ENCODE measurements at places on chromosomes 16 and 17. TPM values are rescaled to one million over a fixed set of nuclear protein-coding genes. Genes with fewer than 3 reads are reported as not detected.

The GRIN2A gene
- total RNA-seq = not detected

The LRRC37A gene
- 2.3 TPM for total RNA-seq

The PDILT gene
- not detected for total RNA-seq

The RNF166 gene
- 7.8 TPM for total RNA-seq

The TP53TG3C gene
- total RNA-seq = not detected

The HOXB4 gene
- 0.03 TPM for total RNA-seq

The CCL23 gene
- total RNA-seq = not detected

The CPHXL2 gene
- not detected for total RNA-seq

The NPIPB6 gene
- 0.58 TPM for total RNA-seq

The GLIS2 gene
- 5.3 TPM for total RNA-seq

The CHTF18 gene
- 41.4 TPM for total RNA-seq

The CDR2L gene
- total RNA-seq = 9.7 TPM

The SOX9 gene
- total RNA-seq = 50.5 TPM

The KRTAP1-5 gene
- total RNA-seq = not detected

The C17orf67 gene
- 0.95 TPM for total RNA-seq

The ERI2 gene
- 22.5 TPM for total RNA-seq

The IGF2BP1 gene
- 0.03 TPM for total RNA-seq

The KRTAP9-2 gene
- total RNA-seq = not detected

The SLFN13 gene
- total RNA-seq = 3.7 TPM

The CCDC200 gene
- not detected for total RNA-seq

The SPAG7 gene
- 85.3 TPM for total RNA-seq

The WNK4 gene
- 0.28 TPM for total RNA-seq

The ACLY gene
- total RNA-seq = 315 TPM

The AGRP gene
- total RNA-seq = not detected

The TNP2 gene
- not detected for total RNA-seq

The SDR42E1 gene
- total RNA-seq = 16.0 TPM

The PSMC3IP gene
- 20.6 TPM for total RNA-seq

The CACNG4 gene
- total RNA-seq = 0.18 TPM
